Stimulated activated CD4-positive, alpha-beta T cell treated with anti-CD3 and anti-CD28 coated beads, Interleukin-4, amount 100 ng/mL, for 24 hours (primary cell): ENCODE measurements at places on chromosomes 5 and 9.

GRCh38 chr9:36739373-36740116, 166.8 kb downstream of the MELK start:
- DNase-seq, result no peak

DNA sequence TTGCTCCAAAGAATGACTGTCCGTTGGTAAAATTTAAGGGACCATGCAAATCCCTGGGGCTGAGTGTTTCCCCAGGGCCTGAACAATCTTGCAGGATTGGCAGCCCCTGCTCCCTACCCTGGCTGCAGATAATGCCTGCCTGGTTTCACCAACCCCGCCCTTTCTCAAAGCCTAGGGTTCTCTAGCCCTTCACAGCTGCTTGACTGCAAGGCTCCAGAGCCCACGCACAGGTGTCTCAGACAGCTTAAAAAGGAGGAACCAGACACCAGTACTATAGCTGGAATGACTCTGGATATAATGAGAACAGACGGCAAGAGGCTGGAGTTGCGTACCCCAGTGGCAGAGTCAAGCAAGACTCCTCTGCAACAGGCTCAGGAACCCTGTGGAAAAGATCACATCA, 25.2 kb upstream of the TNIP1 start:
- DNase-seq, result no peak

DNA sequence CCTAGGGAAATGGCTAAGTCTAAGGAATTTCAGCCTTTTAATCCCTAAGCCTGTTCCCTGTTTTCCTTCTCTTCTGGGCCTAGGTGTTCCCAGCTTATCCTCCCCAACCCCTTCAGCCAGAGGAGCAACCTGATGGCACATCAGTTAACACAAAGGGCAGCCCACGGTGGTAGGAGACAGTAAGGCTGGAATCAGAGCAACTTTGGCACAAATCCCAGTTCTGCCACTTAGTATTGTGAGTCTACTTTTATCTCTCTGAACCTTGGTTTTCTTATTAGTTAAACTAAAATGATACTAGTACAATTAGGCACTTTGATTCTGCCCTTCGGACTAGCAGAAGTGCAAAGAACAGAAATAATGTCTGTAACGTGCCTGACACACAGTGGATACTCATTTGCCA, 246.8 kb downstream of the SAXO1 start:
- DNase-seq, result no peak

DNA sequence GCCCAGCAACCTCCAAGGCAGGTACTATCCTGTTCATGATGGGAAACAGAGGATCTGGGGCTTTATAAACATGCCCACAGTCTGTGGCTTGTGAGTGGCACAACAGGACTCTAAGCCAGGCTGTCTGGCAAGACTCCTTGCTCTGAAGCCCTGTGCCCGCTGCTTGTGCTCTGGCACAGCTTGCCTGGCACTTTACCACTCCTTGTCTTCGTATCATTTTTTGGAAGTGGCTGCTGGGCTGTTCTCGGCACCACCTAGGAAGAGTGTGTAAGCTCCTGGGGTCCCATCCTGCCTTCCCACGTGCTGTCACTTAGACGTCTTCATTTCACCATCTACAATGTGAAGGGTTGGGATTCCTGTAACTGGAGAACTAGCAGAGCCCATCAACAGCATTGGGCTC, 59.3 kb upstream of the GLRX start:
- no peak for DNase-seq

DNA sequence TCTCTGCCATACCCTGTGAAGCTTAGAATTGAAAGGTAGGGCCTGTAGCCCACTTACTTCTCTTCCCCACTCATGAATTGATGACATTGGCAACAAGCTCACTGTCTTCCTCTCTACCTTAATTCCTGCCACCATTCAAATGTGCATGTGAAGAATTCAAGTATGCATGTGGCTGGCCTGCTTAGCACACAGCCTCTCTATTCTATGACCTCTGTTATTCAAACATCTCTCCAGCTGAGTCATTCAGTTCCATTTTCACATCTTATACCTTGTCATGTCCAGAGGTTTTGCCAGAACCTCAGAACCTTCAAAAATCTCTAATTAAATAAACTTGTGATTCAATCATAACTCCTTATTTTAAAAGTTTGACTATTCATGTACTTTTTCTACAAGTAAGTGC, 114.7 kb upstream of the MAN2A1 start:
- no peak for DNase-seq

DNA sequence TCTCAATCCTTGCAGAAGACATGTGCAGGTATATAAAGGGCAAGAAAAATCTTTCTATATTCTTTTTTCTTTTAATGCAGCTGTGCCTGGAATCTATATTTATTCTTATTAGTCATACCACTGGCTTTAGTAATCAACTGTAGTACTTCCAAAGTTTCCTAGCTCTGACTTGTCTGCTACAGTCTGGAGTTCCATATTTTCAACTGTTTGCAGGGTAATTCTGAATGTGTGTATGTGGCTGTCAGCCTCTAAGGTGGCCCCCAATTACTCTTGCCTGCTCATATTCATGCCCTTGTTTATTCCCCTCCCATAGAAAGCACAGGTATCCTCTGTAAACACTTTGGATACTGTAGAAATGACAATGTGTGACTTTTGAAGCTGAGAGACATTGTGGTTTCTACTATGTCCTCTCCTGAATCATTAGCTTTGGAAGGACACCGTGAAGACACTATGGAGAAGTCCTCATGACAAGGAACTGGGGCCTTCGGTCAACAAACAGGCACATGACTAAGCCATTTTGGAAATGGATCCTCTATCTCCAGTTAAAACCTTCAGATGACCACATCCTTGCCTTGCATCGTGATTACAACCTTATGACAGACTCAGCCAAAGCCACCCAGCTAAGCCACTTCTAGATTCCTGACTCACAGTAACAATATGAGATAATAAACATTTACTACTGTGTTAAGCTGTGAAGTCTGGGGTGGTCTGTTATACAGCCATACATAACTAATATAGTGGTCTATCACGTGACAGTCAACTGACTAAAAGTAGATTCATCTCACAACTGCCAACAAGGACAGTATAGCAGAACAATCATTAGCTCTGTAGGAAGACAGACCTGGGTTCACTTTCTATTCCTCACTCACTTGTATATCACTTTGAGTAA, 49.5 kb upstream of the SUSD1 start:
- DNase-seq, result no peak
